ENCODE measurements at places on chromosomes 11 and 22.

DNA sequence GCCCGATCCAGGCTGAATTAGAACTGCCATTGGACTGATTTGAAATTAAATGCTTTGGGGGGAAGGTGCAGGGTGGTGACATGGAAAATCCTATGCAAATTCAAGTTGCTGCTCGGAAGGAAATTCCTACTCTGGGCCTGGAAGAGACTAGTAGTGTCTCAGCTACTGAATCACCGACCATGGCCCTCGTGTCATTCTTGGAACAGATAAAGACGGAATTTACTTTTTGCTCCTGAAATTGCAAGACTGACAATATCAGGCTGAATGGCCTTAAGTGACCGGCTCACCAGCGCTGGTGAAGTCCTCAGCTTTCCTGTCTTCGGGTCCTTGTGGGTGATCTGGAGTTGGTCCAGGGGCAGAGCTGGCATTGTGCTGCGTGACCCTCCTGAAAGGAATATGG, 6.1 kb downstream of the ASCC2 start:
- DNase-seq, result no peak

DNA sequence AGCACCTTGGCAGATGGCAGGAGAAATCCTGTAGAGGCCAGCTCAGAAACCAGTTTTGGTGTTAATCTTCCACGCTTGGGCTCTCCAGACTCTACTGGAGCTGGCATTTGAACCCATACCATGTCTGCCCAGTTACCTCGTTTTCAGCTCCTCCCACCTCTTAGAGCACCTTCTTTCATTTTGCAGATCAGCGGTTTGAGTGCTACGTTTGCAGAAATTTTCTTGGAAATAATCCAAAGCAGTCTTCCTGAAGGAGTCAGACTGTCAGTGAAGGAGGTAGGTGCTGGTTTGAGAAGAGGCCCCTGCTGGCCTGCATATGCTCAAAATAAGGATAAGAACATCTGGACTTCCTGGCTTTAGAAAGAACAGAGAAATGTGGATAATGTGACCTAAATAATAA, 13.7 kb downstream of the COA4 start:
- DNase-seq, result no peak

GRCh38 chr22:49021131-49021925, 806.3 kb downstream of the BRD1 start:
- no peak for DNase-seq

- DNase-seq, result no peak
Measured at GRCh38 chr11:8772571-8773519, 90.3 kb downstream of the RPL27A start.

DNA sequence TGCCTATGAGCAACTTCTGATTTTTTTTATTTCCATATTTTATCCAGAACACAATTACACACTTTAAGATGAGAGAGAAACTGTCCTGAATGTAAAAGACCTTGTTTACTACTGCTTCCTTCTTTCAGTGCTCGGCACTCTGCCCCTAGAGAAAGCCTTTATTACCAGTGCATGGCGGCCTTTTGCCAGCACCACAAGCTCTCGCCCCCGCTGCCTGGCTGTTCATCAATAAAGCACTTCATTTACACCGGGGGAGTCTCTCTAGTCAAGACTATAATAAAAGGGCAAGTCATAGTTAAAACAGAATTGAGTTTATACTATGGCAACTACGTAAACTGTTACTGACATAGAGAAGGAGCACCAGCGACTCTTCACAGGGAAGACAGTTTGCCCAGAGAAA, 259.5 kb downstream of the CADM1 start:
- DNase-seq, result no peak

GRCh38 chr22:27672721-27673418, 128.7 kb downstream of the MN1 start:
- DNase-seq, result no peak

GRCh38 chr22:22195265-22196017, 49.1 kb upstream of the VPREB1 start:
- peak; percentile 90 for DNase-seq

- DNase-seq, result no peak
Measured at GRCh38 chr11:29511394-29511793, 505.4 kb downstream of the KCNA4 start.

DNA sequence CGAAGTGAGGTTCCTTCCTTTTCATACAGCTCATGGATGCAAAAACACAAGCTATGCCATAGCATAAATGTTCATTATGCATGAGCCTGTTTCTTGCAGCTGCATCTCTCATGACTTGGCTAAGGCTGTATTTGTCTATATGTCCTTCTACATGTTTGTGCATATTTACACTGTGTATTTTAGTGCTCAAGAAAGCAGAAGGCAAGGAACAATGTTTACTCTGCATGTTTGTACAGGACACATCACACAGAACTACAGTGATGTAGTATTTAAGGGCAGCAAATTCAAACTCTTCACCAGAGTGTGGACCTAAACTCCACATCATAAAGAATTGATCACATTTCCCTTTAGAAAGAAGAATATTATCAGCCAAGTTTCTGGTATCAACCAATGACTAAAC, 170.3 kb downstream of the CADM1 start:
- DNase-seq, result no peak

- DNase-seq, result no peak
Measured at GRCh38 chr11:26144291-26144690, 187.6 kb upstream of the ANO3 start.

GRCh38 chr11:131944736-131945135, 574.3 kb downstream of the NTM start:
- DNase-seq, result no peak

- DNase-seq, result no peak
Measured at GRCh38 chr11:58968251-58968711, 29.0 kb downstream of the GLYATL1 start.

GRCh38 chr11:44316659-44317240, 6.8 kb upstream of the ALX4 start:
- no peak for DNase-seq

- DNase-seq, result no peak
Measured at GRCh38 chr11:114082415-114082748, 22.9 kb downstream of the ZBTB16 start.

DNA sequence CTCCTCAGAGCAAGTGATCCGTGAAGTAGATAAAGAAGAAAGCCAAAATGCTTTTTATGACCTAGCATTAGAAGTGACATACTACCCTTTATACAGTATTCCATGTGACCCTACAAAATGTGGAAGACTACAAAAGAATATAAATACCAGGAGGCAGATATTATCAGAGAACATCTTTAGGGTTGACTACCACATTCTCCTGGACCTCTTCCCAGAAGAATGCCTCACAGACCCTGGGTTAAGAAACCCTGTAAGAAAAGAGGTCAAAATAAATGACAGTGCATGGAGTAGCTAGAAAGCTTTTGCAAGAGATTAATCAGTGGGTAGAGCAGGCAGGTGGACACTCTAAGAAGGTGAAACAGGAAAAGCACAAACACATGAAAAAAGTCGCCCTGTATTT, 69.2 kb downstream of the FANCF start:
- no peak for DNase-seq

GRCh38 chr22:25406510-25407210, 157.8 kb upstream of the GRK3 start:
- no peak for DNase-seq

DNA sequence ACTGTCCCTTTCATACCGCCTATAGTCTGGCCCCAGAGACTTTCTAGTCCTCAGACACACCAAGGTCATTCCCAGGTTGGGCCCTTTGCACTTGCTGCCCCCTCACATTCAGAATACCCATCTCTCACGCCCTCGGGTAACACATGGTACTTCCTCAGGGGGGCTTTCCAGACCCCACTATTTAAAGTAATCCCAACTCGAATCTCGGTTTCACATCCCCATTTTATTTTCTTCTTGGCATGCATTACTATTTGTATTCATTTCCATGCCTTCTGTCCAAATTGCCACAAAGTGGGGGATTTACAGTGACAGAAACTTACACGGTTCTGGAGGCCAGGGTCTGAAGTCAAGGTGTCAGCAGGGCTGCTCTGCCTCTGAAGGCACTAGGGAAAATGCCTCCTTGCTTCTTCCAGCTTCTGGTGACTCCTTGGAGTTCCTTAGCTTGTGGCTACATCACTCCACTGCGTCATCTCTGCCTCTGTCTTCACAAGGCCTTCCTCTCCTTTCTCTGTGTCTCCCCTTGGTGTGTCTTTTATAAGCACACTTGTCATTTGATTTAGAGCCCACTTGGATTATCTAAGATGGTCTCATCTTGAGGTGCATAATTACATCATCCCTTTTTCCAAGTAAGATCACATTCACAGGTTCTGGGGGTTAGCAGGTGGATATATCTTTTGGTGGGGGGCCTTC, 15.1 kb downstream of the RCN1 start:
- DNase-seq, result no peak

- no peak for DNase-seq
Measured at GRCh38 chr11:1201395-1202153, 21.3 kb upstream of the MUC5B start.
